HCT116 (cell line): ENCODE measurements at places on chromosomes 3 and 15.

DNA sequence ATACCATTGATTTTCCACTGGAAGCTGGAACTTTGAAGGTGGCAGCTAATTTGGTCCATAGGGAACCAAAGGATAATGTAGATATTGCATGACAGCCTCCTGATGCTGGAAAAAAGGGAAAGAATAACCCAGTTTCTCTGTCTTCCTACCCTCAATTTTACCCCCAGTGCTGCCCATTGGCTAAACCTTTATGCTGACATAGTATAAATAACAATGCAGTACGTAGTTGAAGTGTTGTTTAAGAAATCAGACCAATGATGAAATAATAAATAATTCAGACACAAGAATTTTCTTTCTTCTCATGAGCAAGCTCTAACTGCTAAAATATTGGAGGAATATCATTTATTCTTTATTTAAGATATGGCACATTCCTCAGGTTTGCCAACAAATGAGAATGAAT lies 843.4 kb downstream of the EPHA3 start:
- no peak for DNase-seq

- no peak for DNase-seq
Observed at GRCh38 chr3:33076952-33077351, 20.0 kb downstream of the GLB1 start.

- DNase-seq = no peak
Observed at GRCh38 chr3:126607214-126607908, 47.6 kb downstream of the TXNRD3 start.

GRCh38 chr3:341998-342397 lies 145.4 kb downstream of the CHL1 start:
- DNase-seq = no peak

- DNase-seq = no peak
Observed at GRCh38 chr3:15657016-15657415, 55.5 kb downstream of the BTD start.

- no peak for DNase-seq
Observed at GRCh38 chr15:34754674-34755418, at the start of gene GJD2. GJD2 (minus strand) TSS chr15:34754998; CDS start chr15:34754488, 510 bp downstream.

- no peak for DNase-seq
Observed at GRCh38 chr15:94322141-94322540, 90.8 kb downstream of the MCTP2 start.

DNA sequence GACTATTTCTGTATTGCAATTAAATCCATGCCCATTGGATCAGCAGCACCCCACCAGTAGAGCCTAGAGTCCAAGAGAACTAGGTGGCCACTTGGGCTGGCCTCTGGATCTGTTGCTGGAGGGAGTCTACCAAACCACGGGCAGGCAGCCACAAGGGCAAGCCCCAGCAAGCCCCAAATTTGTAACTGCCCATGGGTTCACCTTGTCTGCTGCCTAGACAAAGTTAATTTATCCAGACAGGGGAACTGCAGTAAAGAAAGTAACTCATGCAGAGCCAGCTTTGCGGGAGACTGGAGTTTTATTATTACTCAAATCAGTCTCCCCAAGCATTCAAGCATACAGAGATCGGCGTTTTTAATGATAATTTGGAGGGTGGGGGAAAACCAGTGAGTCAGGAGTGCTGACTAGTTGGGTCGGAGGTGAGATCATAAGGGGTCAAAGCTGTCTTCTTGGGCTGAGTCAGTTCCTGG lies 74.0 kb upstream of the TERB2 start:
- DNase-seq = no peak

DNA sequence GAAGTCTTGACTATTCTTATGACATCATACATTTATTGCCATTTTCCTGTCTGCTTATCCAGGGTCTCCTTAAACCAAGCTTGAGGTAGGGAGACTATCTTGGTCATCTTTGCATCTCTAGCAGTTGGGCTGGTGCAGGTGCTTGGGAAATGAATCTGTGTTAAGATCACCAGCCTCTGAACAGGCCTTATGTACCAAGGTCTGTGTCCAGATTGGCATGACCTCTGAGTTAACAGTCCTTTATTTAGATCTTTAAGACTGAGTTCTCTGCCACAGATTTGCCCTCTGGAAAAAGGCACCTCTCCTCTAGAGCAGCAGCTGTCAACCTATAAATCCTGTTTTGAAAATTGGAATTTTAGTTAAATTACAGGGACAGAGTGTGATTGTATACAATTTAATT lies 35.4 kb downstream of the RAB7A start:
- DNase-seq = no peak

DNA sequence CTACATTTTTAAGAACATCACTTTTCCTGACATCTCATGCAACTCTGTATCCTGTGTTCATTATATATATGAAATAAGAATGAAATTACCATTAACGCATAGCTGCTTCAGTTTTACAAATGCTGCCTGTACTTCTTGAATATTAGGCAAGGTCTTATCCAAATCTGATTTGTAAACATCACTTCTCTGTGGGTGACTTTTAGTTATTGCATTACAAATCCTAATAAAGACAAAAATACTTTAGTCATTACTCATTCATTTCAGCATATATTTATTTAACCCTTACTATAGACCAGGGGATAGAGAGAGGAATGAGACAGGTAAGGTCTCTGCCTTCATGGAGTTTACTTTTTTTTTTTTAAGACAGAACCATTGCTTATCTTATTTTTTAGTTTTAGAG lies 36.8 kb downstream of the MTMR10 start:
- no peak for DNase-seq

- no peak for DNase-seq
Observed at GRCh38 chr15:39580485-39581241, at the start of gene THBS1. THBS1 (plus strand) TSS chr15:39581079; CDS start chr15:39581858, 779 bp downstream.

DNA sequence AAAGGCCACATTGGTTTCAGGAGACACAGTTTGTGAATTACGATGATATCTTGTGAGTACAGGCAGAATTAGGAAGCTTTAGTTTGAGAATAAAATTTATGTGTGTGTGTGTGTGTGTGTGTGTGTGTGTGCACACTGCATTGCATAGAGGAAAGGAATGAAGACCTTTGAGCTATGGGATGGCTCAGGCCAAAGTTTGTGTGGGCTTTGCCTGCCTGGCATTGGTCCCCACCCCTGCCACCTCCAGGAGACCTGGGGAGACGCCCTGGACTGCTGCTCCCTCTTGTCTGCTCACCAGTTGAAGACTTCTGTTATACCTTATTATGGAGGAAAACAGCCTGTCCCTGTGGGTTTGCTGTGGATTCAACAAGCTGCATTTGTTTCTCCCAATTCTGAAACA lies 37.2 kb downstream of the TIGIT start:
- DNase-seq = no peak

DNA sequence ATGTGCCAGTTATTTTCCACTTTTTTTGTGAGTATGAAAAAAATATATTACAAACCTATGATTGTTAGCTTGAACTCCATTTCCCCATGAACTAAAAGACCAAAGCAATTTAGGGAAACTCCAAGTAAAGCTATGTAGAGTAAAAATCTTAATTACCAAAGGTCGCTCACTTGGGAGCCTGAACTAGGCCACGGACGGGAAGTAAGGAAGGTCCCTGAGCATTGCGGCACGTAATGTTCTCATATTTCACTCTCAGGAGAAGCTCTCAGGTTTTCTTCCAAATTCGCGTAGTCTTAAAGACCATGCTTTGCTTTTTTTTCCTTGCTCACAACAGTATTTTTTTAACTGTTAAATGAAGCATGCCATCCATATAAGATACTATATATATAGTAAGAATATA lies 215.3 kb upstream of the RARB start:
- no peak for DNase-seq

- DNase-seq = no peak
Observed at GRCh38 chr3:178195824-178196223, 340.4 kb upstream of the KCNMB2 start.

DNA sequence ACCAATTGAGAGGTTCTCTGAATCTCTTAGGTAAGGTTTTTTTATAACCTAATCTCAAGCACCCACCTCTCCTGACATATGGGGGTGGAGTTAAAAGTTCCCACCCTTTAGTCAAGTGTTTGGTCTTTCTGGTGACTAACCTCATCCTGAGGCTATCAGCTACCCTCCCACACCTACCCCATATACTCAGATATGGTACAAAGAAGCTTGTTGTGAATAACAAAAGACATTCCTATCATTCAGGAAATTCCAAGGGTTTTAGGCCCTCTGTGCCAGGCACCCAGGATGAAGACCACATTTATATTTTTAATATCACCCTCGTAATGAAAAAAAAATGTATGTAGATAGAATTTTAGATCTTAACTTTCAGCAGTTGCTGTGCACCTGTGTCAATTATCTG lies 9.0 kb downstream of the CHMP2B start:
- no peak for DNase-seq

- peak; percentile 31 for DNase-seq
Observed at GRCh38 chr3:155701882-155702465, 42.9 kb downstream of the PLCH1 start.

DNA sequence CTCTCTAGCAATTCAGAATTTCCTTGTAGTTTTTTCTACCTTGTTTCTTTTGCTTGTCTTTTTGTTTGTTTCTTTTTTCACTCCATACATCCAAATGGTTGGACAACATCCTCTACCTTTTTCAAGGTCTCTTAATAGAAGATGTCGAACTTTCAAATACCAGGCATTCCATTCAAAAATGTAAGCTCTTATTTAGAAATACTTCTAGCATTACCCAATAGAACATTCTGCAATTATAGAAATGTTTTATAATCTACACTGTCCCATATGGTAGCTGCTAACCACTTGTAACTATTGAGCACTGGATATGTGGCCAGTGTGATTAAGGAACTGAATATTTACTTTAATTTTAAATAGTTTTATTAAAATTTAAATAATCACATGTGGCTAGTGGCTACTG lies 196.2 kb upstream of the MRPL3 start:
- no peak for DNase-seq

DNA sequence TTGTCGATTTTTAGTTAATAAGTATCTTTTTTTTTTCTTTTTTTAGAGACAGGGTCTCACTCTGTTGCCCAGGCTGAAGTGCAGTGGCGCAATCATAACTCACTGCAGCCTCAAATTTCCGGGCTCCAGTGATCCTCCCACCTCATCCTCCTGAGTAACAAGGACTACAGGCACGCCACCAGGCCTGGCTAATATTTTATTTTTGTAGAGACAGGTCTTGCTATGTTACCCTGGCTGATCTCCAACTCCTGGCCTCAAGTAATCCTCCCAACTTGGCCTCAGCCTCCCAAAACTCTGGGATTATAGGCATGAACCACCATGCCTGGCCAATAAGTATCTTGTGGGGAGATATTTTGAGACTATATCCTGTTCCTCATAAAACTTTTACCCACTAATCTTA lies 29.4 kb upstream of the ARID3B start:
- DNase-seq = no peak

GRCh38 chr3:34323517-34323916 lies 525.1 kb downstream of the PDCD6IP start:
- no peak for DNase-seq

DNA sequence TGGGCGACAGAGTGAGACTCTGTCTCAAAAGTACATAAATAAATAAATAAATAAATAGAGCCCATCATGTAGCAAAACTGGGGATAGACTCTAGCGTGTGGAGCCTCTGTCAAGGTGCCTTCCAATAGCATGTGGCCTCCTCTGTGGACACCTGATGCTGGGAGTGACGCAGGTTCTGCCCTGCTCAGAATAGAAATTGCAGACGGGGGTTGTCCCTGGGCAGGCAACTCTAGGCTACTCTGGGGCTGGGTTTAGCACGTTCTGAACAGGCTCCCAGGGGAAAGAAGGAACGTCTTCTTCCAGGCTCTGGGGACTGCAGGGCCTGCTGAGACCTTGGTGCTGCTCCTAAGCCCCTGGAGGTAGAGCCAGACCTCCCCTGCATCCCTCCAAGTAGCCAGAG lies 65.3 kb downstream of the EPHB3 start:
- no peak for DNase-seq

DNA sequence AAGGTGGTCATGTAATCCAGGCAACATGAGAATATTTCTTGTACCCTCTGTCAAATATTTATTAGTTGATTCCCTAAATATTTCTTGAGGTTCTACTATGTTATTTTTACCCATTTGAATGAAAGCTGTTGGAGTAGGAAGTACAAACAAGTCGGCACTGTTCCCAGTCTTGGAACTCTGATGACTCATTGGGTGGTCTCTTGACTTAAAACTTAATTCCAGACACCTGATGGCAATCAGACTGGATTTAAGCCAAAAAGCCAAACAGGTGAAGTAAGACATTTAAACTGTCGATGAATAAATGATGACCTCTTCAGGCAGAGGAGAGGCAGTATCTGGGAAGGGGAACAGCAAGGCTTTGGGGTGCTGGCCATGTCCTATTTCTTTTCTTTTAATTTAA lies 22.8 kb downstream of the C2CD4A start:
- DNase-seq = no peak

DNA sequence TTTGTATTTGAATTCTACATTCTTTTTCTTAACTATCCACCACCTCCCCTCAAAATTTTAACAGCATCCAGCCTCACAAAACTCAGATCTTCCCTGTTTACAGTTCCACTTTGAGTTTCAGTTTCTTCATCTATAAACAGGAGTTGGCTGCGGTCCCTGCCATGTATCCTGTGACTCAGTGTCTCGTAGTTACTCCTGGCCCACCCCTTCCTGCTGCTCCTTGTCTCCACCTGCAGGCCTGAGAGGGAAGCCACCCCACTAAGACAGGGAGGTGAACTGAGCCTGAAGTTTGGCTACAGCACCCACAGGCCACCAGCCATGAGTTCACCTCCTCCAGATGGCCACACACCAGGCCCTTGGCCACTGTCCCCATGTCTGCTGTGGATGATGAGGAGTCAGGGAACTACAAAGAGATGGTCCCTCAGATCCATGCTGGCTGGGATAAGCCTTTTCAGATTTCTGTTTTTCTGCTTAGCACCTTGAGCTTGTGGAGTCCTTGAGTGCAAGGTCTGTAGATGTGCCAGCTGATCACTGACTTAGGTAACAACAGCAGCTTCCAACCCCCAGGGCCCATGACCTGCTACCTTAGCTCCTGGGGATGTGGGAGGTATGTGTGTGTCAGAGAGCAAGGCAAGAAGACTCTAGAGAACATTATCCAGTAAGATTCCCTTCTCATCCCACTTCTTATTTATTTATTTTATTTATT lies 37.5 kb downstream of the CD86 start:
- DNase-seq = peak; percentile 10

- DNase-seq = no peak
Observed at GRCh38 chr15:47409038-47409437, 308.3 kb upstream of the SEMA6D start.

DNA sequence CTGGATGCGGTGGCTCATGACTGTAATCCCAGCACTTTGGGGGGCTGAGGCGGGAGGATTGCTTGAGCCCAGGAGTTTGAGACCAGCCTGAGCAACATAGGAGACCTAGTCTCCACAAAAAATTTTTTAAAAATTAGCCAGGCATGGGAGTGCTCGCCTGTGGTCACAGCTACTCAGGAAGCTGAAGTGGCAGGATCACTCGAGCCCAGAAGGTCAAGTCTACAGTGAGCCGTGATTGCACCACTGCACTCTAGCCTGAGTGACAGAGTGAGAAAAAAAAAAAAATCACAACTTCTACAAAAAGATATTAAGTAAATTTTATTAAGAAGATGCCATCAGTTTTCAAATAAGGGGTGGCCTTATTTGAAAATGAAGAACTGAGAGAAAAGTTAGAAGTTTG lies 11.9 kb upstream of the PLA2G4D start:
- DNase-seq = no peak
